Chondrocyte (in vitro differentiated cells): ENCODE measurements at places on chromosomes 1 and 21. TPM values are rescaled to one million over a fixed set of nuclear protein-coding genes. Genes with fewer than 3 reads are reported as not detected.

The CFHR2 gene
- total RNA-seq: not detected in 3 replicates

The AQP10 gene
- not detected in 3 replicates for total RNA-seq

DNA sequence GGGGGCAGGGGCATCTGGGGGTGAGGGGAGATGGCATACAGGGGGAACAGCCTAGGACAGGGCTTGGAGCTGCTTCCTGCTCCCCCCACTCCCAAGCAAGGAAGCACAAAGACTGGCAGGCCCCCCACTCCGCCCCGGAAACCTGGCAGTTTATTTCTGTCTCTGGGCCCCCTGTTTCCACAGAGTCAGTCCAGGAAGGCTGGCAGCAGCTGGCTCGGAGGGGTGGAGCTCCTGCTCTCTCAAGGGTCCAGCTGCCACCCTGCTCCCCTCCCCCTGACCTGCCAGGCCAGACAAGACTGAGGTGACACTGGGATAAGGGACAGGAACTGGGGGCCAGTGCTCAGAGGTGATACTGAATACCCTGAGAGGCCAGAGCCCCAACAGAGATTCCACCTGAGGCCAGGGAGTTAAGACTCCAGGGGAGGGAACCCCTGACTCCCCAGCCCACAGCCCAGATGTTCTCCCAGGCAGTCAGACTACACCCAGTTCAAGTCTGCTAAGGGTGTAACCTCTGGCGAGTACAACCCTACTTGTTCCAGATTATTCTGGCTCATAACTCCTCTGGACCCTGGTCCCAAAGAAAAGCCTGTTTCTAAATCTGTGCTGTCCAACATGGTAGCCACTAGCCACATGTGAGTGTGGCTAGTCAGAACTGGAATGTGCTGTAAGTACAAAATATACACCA lies 26.3 kb downstream of the AHDC1 start:
- DNase-seq: no peak

The CD2 gene
- total RNA-seq: not detected in 3 replicates

- no peak for DNase-seq
Observed at GRCh38 chr1:246479061-246479460, 28.0 kb downstream of the SMYD3 start.

- DNase-seq: no peak
Observed at GRCh38 chr1:64986903-64987871, 20.8 kb upstream of the JAK1 start.

- no peak for DNase-seq
Observed at GRCh38 chr1:10953505-10954193, 58.8 kb upstream of the TARDBP start.

DNA sequence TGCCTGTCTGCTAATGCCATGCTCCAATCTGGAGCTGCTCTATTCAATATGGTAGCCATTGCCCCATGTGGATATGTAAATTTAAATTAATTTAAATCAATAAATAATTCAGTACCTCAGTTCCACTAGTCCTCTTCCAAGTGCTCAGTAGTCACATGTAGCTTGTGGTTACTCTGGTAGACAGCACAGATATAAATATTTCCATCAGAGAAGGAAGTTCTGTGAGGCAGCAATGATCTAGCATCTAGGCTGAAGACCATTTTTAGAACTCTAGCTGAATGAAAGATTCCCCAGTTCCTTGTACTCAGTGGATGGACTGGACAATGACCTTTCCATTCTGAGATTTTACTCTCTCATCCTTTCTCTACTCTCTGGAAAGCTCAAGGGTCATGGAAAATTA lies 25.8 kb upstream of the CAPZB start:
- no peak for DNase-seq

GRCh38 chr1:32868085-32868484 lies 2.6 kb downstream of the FNDC5 start:
- no peak for DNase-seq

DNA sequence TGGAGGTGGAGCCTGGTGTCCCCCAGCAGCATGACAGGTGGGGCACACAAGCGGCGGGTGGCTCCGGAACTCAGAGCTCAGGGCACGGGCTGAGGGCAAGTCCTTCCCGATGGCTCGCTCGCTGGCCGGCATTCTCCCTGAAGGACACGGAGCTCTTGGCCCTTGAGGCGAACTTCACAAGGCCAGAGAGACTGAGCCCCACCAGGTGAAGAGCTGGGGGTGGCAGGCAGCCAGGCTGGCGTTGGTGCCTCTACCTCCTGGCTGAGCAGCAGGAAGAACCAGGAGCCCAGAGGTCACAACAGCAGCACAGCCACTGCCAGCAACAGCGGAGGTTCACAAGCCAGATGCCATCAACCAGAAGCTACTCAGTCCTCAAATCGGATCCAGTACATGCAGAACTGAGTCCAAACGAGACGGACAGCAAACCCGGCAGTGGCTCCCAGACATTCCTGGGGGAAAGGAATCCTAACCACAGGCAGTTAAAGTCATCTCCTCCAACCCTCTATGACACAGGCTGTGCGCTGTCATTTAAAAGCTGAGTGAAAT lies 54.1 kb downstream of the NPHP4 start:
- DNase-seq: no peak

GRCh38 chr1:62991152-62991551 lies 207.2 kb downstream of the ATG4C start:
- no peak for DNase-seq

DNA sequence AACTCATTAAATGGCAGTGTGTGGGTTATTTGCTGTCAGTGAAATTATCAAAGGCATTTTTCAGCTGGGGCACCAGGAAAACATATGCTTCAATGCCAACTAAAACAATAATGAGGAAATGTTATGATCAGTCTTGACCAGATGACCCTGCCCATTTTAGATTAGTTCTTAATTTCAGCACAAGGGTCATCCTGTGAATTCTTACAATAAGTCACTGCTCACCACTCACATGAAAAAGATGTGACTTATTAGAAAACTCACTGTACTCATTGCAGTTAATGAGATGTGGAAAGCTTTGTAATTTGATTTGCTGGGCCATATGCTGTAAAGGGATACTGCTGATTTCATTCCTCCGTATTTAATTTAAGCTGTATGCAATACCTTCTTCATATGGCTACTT lies 178.5 kb upstream of the LMO4 start:
- no peak for DNase-seq

GRCh38 chr1:84505493-84506001 lies 639 bp upstream of the SPATA1 start:
- no peak for DNase-seq

GRCh38 chr1:226953175-226953800 lies 13.2 kb downstream of the COQ8A start:
- no peak for DNase-seq

The PPIAL4G gene
- not detected in 3 replicates for total RNA-seq

The RGSL1 gene
- total RNA-seq: not detected in 3 replicates

- DNase-seq: no peak
Observed at GRCh38 chr1:17943506-17943905, 164.1 kb upstream of the IGSF21 start.

DNA sequence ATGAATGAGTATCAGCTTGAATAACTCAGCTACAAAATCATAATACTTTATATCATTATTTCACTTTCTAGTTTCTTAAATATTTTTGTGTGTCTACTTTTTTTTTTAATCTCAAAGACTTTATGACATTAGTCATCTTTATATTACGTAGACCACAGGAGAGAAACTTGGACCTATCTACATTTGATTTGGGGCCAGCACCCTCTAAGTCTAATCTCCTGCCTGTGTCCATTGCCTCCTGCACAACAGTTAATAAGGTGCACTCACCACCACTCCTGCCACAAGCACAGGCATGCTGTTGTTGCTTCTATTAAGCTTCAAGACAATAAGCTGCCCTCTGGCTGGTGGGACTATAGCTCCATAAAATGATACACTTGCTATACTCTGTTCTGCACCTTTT lies 70.4 kb downstream of the DIRAS3 start:
- no peak for DNase-seq

The SELP gene
- total RNA-seq: not detected in 3 replicates

DNA sequence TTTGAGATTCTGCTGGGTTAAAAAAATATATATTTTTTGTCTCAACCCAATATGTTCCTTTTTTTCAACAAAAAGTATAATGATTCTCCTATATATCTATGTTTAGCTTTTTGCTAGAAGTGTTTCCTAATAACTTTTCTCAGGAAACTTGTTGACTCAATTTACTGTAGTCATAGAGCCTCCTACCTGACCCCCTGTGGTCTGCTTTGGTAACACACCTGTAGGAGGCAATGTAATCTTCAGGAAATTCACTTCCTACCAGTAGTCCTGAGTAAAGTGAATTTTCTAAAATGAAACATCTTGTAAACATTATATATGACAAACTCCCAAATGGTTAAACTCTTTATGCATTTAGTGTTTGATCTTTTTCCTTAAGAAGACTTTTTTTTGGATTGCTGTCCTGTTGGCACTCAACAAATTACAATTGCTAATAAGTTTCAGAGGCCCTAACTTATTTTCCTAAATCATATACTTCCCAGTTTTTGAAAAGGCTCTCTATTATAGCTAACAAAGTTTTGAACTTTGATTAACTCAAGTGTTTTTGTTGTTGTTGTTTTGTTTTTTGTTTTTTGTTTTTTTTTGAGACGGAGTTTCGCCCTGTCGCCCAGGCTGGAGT lies 118.3 kb downstream of the OLFML2B start:
- DNase-seq: no peak

The AIDA gene
- total RNA-seq: 67.9 to 75.1 TPM (median 74.5 TPM) in 3 replicates

The PLCH2 gene
- total RNA-seq: 2.4 to 3.4 TPM (median 3.2 TPM) in 3 replicates

GRCh38 chr21:43719748-43720538 lies 1.0 kb downstream of the PDXK start:
- no peak for DNase-seq

- no peak for DNase-seq
Observed at GRCh38 chr1:57218487-57219079, 205.3 kb downstream of the DAB1 start.

The SLC27A3 gene
- total RNA-seq: 10.6 to 16.6 TPM (median 11.6 TPM) in 3 replicates

- DNase-seq: no peak
Observed at GRCh38 chr1:217343907-217344306, 287.0 kb downstream of the GPATCH2 start.

The CELA2A gene
- not detected in 3 replicates for total RNA-seq

DNA sequence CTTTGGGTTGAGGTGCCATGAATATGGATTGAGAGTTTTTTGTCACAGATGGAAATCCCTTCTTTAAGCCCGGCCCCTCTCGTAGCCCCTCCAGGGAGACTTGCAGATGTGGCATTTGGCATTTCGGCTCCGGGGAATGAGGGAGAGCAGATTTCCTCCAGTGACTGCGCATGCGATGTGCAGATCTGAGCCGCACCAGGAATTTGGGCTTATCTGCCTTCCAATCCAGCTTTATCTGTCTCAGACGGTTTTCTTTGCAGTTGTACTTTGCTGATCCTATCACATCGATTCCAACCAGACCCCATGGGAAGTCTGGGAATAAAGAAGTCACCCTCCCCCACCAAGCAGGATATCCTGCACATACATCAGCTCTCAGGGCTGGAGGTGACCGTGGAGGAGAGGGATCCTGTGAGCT lies 11.7 kb downstream of the KIF26B start:
- DNase-seq: no peak

DNA sequence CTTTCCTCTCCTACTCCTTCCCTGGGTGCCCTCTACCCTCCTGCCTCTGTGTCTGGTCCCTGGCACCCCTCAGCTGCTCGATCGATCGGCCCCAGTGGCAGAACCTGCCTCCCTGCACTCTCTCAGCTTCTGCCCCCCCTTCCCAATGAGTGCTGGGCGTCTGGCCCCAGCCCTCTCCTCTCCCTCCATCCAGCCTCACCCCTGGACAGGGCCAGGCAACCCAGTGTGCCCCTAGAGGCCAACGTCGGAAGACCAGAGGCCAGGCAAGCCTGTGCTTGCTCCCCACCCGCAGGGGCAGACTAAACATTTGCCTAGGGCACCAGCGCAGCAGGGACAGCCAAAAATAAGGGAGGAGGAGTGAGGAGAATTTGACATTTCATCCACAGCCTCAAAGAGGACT lies 43.5 kb downstream of the LGR6 start:
- DNase-seq: no peak
